ENCODE measurements at places on chromosomes 5 and 9.

DNA sequence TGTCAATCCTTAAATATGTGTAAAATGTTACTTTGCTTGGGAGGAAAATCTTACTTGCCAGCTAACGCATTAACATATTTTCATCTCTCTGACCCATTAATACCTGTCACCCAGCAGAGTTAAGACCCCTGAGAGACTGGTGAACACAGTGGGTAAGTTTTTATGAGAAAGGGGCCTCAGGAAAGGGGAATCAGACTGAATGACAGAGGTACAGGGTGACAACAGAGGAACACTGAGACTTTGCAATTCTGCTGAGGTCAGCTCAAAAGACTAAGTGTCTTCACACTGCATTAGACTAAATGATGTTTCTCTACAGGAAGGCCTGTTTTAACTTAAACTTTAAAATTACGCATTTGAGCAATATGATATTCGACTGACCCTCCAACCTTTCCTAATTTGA is 223.8 kb downstream of the EFNA5 start:
- DNase-seq = no peak

GRCh38 chr5:181235323-181235688 is 8.4 kb downstream of the RACK1 start:
- no peak for DNase-seq

- DNase-seq = no peak
Measured at GRCh38 chr9:129876815-129877214, 41.6 kb downstream of the USP20 start.

- DNase-seq = no peak
Measured at GRCh38 chr9:117672369-117672768, 31.8 kb upstream of the TLR4 start.

DNA sequence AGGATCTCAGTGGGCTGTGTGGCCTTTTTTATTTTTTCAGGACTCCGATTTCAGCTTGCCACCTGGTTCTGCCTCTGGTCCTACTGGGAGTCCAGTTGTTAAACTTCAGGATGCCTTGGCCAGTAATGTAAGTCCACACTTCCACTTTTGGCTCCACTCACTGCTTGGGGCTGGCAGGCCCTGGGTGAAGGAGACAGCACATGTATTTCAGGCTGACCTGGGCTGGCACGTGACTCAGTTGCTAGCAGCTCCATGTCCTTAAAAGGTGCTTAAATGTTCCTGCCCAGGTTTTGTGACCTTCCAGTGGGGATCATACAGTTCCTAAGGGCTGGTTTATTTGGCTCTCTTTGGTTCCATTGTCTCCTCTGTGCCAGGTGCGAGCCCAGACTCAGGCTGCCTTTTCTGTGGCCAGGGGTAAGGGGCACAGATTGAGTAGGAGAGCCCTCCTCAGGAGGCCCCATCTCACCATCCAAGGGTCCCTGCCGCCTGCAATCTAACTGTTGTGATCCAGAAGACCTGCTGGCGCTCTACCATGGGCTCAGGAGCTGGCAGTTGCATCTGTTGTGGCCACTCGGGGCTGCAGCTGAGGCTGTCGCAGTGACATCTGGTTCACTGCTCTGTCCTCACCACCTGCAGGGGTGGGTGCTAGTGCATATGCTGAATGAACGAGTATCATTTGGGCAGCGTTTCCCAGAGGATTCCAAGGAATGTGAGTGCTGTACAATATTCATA is 19.2 kb upstream of the POMT1 start:
- no peak for DNase-seq

DNA sequence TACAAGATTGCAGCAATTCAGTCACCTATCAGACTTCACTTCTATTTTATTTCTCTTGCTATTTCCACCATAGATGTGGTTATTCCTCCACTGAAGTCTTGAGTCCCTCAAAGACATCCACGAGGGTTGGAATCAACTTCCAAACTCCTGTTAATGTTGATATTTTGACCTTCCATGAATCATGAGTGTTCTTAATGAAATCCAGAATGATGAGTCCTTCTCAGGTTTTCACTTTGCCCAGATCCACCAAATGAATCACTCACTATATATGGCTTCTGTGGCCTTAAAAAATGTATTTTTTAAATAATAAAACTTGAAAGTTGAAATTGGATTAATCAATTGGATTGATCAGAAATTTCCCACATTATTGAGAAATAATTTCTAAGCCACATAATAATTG is 1821.0 kb downstream of the EFNA5 start:
- no peak for DNase-seq

DNA sequence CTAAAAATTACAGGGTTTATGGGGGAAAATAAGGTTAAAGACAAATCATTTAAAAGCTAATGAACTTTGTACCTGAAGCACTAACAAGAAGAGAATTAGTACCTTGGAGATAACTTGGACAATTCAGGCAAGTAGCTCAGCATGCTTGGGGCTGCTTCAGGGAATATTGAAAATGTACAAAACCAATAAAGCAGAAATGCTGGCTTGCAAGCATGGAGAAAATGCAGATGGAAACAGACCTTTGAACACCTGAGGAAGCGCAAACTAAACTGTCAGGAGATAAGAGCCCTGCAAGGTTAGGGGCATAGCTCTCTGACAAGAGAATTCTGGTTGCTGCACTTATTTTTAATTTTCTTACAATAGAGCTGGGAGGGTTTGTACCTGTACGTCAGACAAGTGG is 42.6 kb upstream of the C5orf47 start:
- DNase-seq = no peak

DNA sequence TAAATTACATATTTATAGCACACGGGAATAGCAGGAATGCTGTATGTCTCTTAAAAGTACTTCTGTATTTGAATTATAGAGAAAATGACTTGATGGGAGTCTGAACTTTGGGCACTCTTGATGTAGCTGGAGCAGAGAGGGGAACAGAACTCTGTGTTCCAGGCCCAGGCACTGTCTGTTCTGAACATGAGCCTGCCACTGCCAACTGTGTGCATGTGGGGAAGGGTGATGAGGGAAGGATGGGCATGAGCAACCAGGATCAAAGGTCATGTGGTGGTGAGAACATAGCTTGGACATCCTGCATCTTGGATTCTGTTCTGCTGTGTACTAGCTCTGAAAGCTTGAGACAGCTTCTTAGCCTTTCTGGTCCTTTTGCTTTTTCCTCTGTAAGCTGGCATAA is 16.4 kb upstream of the ZBED3 start:
- DNase-seq = no peak

DNA sequence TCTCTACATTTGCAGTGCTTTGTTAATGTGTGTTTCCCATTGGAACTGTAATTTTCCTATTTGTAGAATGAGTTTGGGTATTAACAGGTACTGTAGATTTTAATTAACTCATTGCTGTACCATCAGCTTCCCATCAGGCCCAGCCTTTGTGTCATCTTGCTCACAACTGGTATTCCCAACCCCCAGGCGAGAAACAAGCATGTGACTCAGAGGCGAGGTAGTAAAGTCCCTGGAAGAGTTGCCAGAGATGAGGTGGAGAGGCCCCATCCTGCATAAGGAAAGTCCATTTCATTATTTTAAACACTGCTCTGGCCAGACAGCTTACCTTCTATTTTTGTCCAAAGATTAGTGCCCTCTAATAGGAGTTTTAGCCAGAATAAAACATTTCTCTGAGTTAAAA is 29.9 kb downstream of the ADCY2 start:
- no peak for DNase-seq

GRCh38 chr5:54388409-54388808 is 67.1 kb upstream of the HSPB3 start:
- DNase-seq = no peak

- no peak for DNase-seq
Measured at GRCh38 chr5:179461576-179461975, 88.8 kb upstream of the RUFY1 start.

GRCh38 chr5:66596636-66597182 is 516 bp downstream of the MAST4 start:
- DNase-seq = no peak

GRCh38 chr5:178327931-178328711 is 95.5 kb upstream of the PHYKPL start:
- peak; percentile 58 for DNase-seq

DNA sequence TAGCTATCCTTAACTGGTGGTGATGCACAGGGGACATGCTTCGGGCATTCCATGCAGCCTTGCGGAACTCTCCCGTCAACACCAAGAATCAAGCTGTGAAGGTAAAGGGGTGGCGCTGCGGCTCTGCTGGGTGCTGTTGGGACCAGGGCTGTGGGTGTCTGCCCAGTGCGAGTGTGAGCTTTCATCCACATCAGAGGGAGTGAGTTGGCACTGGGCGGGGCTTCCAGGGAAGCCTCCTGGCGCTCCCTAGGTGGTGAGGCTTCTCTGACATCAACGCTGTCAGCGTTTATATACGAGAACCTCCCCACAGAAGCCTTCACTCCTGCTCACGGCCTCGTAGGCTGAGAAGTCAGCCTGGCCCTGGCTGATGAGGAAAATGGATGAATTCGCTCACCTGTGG is 11.7 kb downstream of the ARPC5L start:
- DNase-seq = no peak

DNA sequence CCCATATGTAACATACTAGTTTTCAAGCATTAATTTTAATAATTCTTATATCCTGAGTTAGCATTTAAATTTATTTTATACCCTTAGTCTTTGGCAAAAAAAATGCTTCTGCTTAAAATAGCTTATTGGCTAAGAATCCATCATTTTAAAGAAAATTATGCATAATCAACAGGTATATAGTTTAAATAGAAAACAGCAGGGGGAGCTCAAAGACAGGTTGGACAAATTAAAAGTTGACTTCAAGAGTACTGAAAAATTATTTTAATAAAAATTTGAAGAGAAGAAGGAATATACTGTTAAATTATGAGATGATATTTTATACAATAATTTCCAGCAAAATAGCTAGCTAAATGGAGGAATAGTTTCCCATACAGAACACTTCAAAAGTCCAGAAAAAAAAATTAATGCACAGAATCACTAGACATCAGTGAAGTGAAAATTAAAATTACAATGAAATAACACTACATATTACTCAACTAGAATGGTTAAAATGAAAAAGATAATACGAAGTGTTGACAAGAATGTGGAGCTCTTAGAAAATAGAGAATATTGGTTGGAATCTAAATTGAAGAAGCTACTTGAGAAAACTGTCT is 387.1 kb downstream of the PDE4D start:
- no peak for DNase-seq

GRCh38 chr9:98790842-98791607 is 5.3 kb downstream of the ANKS6 start:
- DNase-seq = peak; percentile 87

DNA sequence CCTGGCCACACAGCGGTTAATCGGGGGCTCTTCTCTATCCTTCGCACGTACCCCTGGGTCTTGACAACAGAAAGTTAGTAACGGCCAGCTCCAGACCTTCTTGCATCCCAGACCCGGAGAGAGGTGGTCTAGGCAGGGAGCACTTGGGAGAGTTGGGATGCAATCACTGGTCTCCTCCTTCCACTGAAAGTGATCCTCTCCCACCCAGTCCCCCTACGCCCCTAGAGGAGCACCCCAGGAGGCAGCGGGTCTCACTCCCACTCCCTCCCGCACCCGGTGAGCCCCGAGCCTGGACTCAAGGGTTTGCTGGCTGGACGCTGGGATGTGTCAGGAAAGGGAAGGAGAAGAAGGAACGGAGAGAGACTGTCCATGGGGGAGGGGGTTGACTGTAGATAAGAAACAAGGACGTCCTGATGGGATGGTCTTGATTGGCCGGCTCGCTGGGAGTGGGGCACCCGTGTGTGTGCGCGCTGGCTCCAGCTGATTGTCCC is 2.0 kb downstream of the RORB start:
- no peak for DNase-seq

DNA sequence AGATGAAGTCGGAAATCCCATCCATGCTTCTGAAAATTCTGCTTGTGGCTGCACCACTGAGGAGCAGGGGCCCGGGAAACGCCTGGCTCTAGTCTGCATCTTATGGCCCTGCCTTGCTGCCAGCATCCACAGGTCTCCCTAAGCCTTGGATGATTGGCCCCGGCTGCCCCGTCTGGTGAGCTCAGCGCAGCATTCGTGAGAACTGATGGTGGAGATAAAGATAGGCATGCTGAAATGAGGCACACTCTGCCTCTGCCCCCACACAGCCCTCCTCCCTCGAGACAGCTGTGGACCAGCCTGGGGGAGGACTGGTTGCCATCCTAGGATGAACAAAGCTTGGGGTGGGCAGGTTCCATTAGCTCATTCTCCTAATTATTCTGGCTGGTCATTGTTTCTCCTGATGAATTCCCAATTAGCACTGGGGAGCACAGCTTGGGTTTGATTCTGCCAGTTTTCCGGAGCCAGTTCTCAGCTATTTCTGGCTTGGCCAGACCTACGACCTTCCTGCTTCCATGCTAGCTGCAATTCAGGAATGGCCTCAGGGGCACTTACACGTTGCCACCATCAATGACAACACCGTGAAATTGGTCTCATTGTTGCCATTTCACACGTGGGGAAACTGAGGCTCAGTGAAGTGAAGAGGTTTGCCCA is 62.8 kb upstream of the CPEB4 start:
- no peak for DNase-seq

DNA sequence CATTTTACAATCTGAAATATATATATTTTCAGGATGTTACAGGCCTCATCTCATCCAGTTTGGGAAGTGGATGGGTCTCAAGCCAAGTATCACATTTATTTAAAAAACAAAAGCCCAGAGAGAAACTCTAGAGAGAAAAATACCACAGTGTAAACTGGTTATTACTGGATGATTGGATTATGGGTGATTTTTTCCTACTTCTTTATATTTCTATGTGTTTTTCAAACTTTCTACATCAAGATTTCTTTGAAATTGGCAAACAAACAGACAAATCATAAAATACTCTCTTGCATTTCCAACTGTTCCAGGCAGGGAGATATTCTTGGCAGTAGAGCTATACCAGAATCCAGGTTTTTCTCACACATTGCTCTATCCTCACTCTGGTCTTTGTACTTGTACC is 116.0 kb upstream of the SMIM23 start:
- no peak for DNase-seq

- DNase-seq = no peak
Measured at GRCh38 chr9:108515856-108516255, 339.9 kb downstream of the ACTL7B start.

DNA sequence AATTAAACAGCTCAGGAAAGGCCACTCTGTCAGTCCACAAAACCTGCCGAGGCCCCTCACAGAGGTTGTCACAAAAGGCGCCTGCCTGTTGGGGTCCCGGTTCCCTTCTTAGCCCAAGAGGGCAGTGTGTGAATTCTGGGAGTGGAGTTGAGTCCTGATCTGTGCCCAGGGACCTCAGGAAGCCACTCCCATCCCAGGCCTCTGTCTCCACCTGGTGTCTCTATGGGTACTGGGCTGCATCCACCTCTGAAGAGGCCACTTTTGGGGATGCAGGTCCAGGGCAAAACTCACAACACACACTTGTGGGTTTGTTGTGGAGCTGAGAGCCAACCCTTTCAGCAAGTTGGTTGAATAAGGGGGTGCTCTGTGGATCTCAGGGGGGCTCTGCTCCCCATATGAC is 74.3 kb upstream of the STXBP1 start:
- peak; percentile 63 for DNase-seq

- no peak for DNase-seq
Measured at GRCh38 chr5:122755783-122756182, 19.1 kb upstream of the SNX2 start.

- DNase-seq = no peak
Measured at GRCh38 chr5:55241746-55242145, 8.3 kb upstream of the CCNO start.
